ENCODE measurements at places on chromosomes 6 and 20.

DNA sequence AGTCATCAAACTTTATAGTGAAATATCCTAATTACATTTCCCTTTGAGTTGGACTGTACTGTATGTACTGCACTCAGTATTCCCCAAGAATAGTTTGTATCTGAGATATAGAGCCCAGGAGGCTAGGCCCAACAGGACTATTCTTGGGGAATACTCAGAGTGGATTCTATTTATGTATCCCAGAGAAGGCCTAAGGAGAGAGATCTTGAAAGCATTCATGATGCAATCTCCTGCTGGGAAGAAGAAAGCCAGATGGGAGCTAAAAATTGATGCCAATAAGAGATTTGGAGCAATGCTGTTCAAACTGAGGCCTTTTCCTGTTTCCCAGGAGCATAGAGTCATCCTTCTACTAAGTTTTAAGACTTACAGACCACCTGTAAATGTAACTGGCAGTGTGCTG is 452.1 kb upstream of the PLCB4 start:
- peak; percentile 31 for DNase-seq

GRCh38 chr20:34355427-34355826 is 7.6 kb upstream of the ITCH start:
- DNase-seq, result no peak

DNA sequence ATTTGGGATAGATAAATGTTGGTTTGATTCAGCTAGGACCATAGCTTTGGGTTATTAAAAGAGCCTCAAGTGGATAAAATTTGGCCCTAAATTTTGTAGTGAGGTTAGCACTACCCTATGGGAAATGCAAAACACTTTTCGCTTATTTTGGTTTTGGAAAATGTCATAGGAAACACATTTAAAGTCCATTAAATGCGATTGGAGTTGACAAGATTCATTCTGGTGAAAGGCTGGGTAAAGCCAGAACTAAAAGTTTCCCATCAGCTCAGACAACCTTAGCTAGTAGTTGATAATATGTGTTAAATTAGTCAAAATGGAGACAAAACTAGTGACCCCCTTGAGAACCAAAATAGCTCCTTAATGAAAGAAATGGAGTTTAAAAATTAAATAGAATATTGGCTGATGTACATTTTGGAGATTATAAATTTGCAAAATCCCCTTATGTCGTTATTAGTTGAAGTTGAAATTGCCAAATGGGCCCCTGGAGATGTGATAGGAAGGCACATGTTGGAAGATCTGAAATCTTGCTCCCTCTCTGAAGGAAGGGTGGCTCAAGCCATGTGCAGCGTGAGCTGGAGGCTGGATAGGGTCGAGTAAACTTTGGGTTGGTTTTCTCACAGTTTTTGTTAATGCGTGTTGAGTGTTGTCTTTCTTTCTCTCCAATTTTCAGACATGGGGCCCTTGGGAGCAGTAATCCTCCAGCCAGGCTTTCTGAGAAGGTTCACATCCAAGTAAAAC is 72.8 kb downstream of the CD83 start:
- DNase-seq, result no peak

- no peak for DNase-seq
Observed at GRCh38 chr6:148082696-148083095, 259.9 kb upstream of the SASH1 start.

DNA sequence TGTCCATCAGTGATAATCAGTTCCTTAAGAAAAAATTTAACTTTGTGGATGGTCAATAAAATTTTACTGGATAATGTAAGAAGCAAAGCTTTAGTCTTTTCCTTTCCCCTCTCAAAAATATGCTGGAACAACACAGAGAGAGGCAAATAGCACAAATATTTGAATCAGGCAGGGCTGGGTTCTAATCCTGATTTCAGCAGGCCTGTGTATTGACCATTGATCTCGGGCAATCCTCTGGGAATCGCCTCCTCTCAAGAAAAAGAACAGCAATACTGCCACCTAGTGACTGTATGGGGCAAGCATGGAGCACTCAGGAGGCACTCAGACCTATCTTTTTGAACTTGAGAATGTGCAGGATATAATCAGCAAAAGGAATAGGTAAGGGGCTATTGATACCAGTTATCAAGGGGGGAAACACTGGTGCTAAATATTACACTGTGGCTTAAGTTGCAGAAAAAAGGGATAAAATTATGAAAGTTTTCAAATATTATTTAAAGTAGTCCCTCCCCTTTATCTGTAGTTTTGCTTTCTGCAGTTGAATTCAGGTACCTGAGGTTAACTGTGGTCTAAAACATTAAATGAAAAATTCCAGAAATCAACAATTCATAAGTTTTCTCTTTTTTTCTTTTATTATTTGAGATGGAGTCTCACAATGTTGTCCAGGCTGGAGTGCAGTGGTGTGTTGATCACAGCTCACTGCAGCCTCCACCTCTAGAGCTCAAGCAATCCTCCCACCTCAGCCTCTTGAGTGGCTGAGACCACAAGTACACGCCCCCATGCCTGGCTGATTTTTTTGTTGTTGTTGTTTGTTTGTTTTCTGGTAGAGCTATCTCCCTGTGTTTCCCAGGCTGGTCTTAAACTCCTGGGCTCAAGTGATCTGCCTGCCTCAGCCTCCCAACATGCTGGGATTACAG is 91.8 kb upstream of the NHSL1 start:
- peak; percentile 74 for DNase-seq

DNA sequence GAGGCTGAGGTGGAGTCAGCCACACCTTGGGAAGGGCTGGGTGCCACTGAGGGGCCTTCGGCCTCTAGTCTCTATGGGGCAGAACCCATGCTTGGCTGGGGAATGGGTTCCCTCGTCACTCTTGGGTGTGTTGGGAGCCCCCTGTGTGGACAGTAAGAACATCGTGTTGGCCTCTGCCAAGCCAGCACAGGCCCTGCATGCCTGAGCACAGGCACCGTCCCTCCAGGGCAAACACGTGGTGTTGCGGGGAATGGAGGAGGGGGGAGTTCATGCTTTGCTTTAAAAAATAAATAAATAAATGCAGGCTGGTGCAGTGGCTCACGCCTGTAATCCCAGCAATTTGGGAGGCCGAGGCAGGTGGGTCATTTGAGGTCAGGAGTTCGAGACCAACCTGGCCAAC is 63.0 kb downstream of the EZR start:
- DNase-seq, result no peak

DNA sequence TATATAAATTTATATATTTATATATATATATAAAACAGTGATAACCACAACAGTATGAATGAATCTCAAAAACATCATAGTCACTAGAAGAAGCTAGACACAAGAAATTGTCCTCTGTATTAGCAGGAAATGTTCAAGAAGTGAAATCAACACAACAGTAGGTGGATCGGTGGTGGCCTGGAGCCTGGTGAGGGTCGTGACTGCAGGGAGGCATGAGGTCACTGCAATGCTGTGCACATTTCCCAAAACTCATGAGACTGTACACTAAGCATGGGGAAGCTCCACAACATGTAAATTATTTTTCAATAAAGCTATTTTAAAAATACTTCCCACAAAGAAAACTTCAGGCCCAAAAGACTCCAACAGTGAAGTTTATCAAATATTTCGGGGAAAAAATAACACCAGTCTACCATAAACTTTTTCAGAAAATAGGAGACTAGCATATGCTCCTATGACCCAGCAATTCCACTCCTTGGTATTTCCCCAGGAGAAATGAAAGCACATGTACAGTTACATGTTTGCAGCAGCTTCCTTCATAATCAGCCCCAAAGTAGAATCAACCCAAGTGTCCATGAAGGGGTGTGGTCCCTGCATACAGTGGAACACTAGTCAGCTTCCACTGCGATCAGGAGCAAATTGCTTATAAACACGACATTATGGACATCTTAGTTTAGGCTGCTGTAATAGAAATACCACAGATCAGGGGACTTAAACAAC is 144.2 kb downstream of the TBXT start:
- DNase-seq, result no peak

GRCh38 chr6:44249082-44249748 is 2.3 kb downstream of the HSP90AB1 start:
- DNase-seq, result no peak

GRCh38 chr6:24666641-24667377 is at the start of the genes ACOT13 and TDP2:
Gene ACOT13 (plus strand): TSS chr6:24667077. CDS start chr6:24667264, 187 bp downstream.
Gene TDP2 (minus strand): TSS chr6:24666899. CDS start chr6:24666862, 37 bp downstream.
- DNase-seq, result peak; percentile 97
